Tibial artery (tissue), 4 donors: ENCODE measurements at places on chromosomes 3 and 15.

DNA sequence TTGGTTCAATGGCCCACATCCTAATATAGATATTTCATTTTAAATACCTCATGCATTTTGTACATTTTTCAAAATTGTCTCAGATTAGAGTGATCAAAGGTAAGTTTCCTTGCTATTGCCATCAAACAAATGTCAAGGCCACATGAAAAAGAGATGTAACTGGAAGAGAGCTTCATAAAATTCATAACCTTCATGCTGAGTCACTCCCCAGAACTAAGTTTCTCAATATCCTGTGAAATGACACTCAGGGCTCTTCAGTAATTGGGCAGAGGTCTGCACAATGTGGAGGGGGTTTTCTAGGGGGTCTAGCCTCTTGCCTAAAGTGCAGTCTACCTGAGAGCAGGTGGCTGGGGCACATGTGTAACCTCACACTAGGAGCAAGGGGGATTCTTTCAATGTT lies 152.2 kb upstream of the SLC2A2 start:
- DNase-seq, result no peak

DNA sequence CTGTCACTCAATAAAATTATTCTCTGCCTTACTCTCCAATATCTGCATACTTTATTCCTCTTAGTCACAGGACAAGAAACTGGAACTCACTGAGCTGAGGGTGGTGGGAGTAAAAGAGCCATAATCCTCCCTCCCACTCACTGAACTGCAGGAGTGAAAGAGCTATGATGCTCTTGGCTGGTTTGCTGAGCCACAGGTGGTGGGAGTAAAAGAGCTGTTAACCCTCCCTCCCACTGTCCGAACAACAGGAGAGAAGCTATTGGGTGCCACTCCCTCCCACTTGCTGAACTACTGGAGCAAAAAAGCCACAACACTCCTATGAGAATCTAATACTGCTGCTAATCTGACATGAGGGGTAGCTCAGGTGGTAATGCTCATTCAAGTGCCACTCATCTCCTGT lies 391.0 kb downstream of the NSUN3 start:
- no peak for DNase-seq

- DNase-seq, result peak; percentile 77
Measured at GRCh38 chr15:67150023-67150860, 84.8 kb downstream of the SMAD3 start.

GRCh38 chr15:101852356-101852755 lies 40.4 kb downstream of the OR4F15 start:
- DNase-seq, result no peak

DNA sequence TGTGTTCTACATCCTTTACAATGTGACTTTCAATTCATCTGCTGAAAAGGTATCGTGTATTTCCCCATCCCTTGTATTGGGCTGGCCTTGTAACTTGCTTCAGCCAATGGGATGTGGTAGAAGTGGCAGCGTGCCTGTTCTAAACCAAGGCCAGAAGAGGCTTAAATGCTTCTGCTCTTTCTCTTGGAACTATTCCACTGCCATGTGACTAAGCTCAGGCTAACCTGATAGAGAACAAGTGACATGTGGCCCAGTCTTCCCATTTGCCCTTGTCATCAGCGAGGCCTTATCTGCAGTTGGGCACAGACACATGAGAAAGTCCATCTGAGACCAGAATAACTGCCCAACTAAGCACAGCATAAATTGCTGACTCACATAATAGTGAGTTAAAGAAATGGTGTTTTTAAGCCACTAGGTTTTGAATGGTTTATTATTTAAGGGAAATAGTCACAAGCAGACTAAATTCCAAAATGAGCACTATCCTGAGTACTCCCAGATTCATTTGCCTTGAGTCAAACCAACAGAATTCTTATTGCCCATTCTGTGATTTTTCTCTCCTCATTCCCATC lies 230.2 kb downstream of the CPNE4 start:
- no peak for DNase-seq

DNA sequence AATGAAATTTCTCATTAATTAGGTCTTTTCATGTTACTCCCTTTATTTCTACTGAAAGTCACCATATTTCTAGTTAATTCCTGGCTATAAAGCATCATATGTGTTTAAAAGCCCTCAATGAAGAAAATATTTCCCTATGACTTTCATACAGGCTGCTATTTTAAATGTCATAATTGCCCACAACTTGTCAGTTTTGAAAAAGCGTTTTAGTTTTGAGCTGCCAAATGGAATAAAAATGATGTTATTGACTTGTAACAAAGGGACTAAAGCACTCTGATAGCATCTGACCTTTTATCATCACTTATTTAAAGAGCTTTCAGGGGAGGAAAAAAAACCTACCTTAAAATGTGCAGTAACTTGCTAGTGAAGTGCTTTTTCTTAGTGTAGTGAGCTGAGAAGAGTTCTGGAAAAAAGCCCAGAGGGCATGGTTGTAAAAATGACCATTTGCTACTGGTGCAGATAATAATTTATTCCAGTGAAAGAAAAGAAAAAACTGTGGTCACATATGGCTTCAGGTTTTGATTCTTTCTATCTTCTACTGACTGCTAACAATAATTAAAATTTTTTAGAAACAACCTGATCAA lies 877.2 kb downstream of the CADM2 start:
- no peak for DNase-seq

DNA sequence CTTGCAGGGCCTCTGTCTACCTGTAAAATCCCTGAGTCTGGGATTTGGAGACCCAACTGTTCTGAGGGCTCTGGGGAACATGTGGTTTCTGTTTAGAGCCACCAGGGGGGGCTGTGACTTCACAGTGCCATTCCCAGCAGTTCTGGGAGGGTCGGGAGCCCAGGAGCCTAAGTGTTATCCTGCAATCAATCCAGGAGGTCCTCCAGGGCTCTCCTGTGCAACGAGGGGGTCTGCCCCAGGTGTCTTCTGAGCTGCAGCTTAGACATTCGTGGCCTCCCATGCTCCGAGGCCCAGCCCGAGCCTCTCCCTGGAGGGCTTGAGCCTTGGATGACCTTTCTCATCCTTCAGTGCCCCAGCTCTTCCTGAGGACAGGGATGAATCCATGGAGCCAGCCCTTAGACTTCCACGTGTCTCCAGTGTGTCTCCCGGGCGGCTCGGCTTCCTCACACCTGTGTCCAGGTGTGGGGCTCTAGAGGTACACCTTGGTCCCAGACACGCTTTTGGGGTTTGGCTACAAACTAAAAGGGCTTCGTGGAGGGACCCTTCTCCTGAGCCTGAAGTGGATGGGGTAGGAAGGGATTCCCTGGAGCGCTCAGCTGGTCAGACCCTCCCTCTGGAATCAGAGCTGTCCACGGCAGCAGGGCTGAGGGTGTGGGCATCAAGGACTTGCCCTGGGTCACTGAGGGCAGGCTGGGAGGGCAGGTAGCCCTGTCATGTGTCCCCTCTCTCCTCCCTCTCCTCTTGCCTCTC lies 20.3 kb upstream of the ABTB1 start:
- DNase-seq, result peak; percentile 75

GRCh38 chr15:96564546-96564945 lies 234.0 kb downstream of the NR2F2 start:
- no peak for DNase-seq

- no peak for DNase-seq
Measured at GRCh38 chr15:89761929-89762328, 10.9 kb upstream of the MESP1 start.

- DNase-seq, result no peak
Measured at GRCh38 chr3:44066806-44067205, 174.9 kb upstream of the TOPAZ1 start.

GRCh38 chr3:186814100-186814499 lies 7.8 kb upstream of the RFC4 start:
- DNase-seq, result no peak

DNA sequence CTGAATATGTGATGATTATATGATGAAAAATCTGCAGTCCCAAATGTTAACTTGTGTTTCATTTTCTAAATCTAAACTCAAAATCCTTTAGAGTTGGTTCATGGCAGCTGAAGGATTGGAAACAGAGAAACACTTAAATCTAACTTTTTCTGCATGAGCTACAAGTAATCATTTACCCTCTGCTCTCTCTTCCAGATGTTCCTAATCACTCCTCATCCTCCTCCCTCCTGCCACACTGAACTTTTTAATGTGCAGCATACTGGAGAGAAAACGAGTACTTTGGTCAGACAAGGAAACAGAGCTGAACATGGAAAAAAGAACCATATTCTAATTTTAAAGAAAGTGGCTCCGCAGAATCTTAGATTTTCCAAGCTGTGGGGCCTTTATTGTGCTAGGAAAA lies 321.2 kb upstream of the COL8A1 start:
- no peak for DNase-seq

DNA sequence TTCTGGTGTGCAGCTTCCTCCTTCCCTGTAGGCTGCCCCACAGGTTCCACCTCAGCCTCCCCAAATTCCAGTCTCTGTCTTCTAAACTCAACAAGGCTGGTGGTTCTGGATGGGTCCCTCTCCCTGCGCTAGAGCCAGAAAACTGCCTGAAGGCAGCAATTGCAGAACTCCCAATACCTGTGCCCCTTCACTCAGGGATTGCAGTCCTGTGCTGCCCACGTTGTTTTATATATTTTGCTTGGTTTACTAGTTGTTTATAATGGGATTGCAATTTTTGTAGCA lies 14.8 kb upstream of the NPTN start:
- no peak for DNase-seq

GRCh38 chr15:79595995-79596622 lies 164.0 kb downstream of the MINAR1 start:
- no peak for DNase-seq

DNA sequence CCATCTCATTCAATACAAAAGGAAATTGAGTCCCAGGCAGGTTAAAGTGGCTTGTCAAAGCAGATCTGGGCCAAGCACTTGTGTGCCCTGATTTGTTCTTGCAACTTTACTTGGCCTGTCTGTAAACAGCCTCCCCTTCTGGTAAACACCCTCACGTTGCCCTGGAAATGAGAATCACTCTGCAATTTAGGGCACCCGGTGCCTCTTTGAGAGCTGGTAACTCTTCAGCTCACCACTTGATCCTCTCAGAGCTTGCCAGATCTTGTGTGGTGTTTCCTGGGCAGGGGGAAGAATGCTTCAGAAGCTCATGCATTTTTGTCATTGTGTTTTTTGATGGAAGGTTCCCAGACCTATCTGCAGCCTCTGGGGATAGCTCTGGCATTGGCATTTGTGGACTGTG lies 11.3 kb downstream of the MED12L start:
- DNase-seq, result no peak

GRCh38 chr3:170695486-170696064 lies 109.7 kb upstream of the SLC7A14 start:
- no peak for DNase-seq

- no peak for DNase-seq
Measured at GRCh38 chr15:101478701-101479341, 10.7 kb downstream of the PCSK6 start.

- DNase-seq, result no peak
Measured at GRCh38 chr15:79197285-79197684, 85.2 kb upstream of the ANKRD34C start.

DNA sequence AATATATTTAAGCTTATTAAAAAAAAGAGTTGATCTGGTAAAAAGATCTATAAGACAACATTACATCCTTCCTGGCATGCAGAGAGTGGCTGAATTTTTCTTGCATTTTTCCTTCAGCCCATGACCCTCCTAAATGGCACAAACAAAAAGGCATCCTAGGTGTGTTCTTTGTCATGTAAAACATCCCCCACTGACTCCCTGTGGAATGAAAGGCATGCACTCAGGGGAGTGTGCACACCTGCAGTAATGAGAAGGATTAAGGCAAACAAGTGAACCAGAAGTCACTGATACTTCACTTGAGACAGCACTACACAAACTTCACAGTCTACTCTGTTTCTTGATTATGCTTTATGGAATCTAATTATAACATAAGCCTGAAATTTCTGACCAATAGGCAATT lies 195.0 kb downstream of the RBMS3 start:
- DNase-seq, result no peak

GRCh38 chr3:135865553-135865952 lies 100.0 kb upstream of the PPP2R3A start:
- DNase-seq, result no peak

- no peak for DNase-seq
Measured at GRCh38 chr3:68129065-68129464, 474.7 kb upstream of the SUCLG2 start.

DNA sequence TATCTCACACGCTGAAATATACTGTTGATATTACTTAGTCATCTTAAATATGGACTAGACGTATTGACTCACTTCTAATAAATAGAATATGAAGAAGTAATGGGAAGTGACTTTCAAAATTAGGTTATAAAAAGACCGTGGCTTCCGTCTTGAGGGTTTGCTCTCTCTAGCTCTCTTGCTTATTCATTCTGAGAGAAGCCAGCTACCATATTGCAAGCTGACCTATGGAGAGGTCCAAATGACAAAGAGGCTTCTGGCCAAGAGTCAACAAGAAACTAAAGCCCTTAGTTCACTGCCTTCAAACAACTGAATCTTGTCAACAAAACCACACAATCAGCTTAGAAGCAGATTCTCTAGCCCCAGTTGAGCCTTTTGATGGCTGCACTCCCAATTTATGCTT lies 46.1 kb downstream of the SLC9C1 start:
- no peak for DNase-seq

DNA sequence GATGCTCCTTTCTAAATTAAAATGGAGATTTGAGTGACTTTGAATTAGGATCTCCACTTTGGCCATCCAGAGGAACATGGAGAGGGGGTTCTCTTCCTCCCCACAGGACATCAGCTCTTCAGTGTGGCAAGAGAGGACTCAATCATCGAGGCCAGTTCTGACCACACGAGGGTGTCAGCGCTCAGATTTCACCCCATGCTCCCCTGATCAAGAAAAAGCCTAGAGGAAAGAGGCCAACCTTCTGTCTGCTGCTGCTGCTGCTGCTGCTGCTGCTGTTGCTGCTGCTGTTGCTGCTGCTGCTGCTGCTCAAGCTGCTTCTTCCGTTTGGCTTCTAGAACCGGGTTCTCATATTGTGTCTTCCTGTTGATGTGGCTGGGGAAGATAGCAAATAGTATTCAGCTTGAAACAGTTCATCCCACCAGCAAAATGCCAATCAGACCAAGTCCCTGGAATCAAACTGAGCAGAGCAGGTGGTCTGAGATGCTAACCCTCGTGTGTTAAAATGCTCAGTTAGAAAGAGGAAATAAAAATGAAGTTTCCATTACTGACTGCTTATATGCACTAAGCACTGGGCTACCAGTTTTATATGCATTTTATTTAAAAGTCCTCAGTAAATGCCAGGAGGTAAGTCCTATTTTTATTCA lies 599.0 kb downstream of the MAGI1 start:
- DNase-seq, result peak; percentile 69

- DNase-seq, result no peak
Measured at GRCh38 chr3:127170814-127171213, 22.1 kb upstream of the PRR23E start.

DNA sequence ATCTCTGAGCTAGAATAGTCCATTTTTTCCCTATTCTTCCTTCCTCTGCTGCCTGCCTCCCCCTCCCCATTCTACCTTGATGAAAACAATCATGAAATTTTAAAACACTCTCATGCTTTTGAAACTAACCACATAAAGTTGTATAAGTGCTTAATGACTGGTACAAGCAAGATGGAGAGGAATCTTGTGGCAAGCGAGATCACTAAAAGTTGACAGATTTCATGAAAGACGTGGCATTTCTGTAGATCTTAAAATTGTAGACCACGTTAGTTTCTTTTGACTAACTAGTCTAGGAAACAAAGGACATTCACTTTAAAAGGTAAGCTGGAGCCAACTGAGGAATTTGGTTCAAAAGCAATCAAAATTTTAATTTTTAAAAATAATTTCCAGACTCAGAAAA lies 35.4 kb downstream of the HHLA2 start:
- no peak for DNase-seq
